ENCODE measurements at places on chromosomes 1 and 21. TPM values are rescaled to one million over a fixed set of nuclear protein-coding genes. Genes with fewer than 3 reads are reported as not detected.

- DNase-seq: no peak
These were observed 52.1 kb downstream of the ADCY10 start for GRCh38 chr1:167861664-167862381.

DNA sequence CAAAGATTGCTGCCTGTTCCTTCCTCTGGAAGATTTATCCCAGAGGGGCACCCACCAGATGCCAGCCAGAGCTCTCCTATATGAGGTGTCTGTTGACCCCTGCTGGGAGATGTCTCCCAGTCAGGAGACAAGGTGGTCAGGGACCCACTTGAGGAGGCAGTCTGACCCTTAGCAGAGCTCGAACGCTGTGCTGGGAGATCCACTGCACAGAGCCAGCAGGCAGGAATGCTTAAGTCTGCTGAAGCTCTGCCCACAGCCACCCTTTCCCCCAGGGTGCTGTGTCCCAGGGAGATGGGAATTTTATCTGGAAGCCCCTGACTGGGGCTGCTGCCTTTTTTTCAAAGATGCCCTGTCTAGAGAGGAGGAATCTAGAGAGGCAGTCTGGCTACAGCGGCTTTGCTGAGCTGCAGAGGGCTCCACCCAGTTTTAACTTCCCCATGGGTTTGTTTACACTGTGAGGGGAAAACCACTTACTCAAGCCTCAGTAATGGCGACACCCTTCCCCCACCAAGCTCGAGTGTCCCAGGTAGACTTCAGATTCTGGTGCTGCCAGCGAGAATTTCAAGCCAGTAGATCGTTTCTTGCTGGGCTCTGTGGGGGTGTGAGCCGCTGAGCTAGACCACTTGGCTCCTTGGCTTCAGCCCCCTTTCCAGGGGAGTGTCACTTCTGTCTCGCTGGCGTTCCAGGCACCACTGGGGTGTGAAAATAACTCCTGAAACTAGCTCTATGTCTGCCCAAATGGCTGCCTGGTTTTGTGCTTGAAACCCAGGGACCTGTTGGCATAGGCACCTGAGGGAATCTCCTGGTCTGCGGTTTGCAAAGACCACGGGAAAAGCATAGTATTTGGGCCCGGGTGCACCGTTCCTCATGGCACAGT lies 51.1 kb upstream of the PDC start:
- DNase-seq: no peak

DNA sequence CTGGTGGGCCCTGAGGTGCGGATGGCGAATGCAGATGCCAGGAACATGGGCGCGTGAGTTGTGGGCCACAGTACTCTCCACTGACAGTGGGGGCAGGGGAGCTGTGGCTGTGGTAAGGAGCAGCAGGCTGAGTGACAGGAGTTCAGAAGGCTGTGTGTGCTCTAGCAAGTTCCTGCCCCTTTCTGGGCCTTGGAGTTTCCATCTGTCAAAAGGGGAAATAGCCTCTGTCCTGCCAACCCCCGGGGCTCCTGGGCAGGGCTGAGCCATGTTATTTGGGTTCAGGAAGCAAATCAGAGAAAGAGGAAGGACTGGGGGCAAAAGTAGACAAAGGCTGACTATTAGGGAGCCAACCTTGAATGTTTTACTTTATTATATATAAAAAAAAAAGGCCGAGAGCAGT lies 19.5 kb upstream of the MFN2 start:
- no peak for DNase-seq

GRCh38 chr21:32456497-32456918 lies 44.0 kb downstream of the EVA1C start:
- DNase-seq: no peak

- no peak for DNase-seq
These were observed 454.3 kb downstream of the MATN1 start for GRCh38 chr1:30268923-30269666.

DNA sequence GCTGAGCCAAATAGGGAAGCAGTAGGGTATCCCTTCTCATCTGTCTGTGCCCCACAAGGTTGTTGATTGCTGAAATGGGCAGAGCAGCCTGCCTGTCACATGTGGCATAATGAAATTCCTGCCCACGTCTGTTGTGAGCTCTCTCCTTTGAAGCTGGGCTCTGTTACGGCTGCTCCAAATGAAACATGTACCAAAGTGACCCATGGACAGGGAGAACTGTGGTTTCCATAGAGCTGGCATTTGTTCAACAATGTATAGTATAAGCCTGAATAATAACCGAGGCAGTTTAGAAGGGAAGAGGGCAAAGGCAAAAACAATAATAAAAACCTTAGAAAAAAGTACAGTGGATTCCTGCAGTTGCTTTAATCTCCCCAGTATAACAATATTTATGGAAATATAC lies 149.7 kb downstream of the LYPLAL1 start:
- DNase-seq: no peak

GRCh38 chr1:243433737-243434370 lies 178.0 kb downstream of the SDCCAG8 start:
- no peak for DNase-seq

DNA sequence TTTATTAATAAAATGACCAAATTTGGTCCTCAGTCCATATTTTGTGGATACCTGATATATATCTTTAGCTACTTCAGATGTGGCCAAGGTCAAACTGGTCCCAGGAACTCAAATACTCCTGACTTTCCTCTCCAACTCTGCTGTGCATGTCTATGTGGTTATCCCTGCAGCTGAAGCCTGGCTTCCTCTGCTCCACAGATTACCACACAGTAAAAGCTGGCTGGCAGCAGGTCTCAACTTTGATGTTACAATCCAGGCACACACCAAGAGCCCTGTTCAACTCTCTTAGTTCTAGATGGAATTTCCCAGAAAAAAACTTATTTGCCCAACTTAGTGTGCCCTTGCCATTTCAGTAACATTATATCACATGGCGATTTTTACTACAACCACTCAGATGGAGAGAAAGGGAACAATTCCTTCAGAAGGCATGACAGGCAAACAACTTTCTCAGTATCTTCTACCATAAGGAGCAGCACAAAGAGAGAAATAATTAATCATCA lies 479.5 kb downstream of the PLPP3 start:
- DNase-seq: no peak

Gene TRIM17
- 13.3 TPM for polyA plus RNA-seq

Gene SNX7
- 36.7 TPM for polyA plus RNA-seq
